NCI-H2171 treated with DMSO at 0.1 percent for 48 hours (cell line): ENCODE measurements at places on chromosomes 2 and 18.

DNA sequence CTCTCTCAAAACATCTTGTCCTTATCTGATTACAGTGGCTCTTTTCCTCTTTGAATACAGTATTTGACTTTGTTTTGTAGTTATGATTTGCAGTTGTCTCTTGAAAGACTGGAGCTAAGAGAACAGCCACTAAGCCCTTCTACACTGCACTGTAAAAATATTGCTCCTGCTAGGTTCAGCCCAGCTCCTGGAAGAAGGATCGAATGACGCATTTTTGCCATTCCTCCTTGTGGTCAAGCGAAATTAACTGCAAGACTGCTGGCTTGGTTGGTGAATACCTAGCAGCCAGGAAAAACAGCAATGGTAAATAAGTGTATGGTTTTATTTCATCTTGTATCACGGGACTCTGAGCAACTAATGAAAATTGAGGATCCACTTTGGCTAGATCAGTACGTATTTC lies 407.8 kb upstream of the CDH2 start:
- DNase-seq: no peak

DNA sequence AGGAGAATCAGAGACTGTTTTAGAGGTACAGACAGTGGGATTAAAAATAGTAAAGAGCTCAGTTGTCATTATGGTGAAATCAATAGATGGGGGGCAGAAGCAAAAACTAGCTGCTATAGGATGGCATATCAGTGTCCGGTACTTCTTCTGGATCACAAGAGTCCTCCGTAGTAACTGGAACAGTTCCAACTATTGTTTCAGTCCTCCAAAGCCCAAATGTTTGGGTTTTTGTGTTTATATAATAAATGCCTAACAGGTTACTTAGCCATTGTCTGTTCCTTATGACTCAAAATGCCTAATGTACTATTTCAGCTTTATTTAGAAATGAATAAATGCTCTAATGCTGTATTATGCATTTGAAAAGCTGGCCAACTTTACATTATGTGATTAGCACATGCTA lies 401.2 kb downstream of the PTH2R start:
- no peak for DNase-seq

DNA sequence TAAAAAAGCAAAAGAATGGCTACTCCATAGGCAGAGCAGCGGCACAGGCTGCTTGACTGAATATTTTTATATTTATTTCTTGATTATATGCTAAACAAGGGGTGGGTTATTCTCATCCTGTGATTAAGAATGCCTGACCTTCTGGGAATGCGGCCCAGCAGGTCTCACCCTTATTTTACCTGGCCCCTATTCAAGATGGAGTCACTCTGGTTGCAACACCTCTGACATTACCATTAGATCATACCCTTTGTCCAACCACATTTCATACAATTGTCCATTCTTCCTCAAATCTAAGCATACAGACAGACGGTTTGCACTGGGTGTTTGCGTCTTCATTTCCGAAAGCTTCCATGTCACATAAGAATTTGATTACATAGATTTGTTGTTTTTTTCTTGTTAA lies 168.2 kb downstream of the GALNT1 start:
- no peak for DNase-seq

GRCh38 chr2:95275151-95275515 lies 884 bp downstream of the PROM2 start:
- no peak for DNase-seq

- no peak for DNase-seq
These were observed 29.3 kb downstream of the SERPINE2 start for GRCh38 chr2:224009605-224010315.

DNA sequence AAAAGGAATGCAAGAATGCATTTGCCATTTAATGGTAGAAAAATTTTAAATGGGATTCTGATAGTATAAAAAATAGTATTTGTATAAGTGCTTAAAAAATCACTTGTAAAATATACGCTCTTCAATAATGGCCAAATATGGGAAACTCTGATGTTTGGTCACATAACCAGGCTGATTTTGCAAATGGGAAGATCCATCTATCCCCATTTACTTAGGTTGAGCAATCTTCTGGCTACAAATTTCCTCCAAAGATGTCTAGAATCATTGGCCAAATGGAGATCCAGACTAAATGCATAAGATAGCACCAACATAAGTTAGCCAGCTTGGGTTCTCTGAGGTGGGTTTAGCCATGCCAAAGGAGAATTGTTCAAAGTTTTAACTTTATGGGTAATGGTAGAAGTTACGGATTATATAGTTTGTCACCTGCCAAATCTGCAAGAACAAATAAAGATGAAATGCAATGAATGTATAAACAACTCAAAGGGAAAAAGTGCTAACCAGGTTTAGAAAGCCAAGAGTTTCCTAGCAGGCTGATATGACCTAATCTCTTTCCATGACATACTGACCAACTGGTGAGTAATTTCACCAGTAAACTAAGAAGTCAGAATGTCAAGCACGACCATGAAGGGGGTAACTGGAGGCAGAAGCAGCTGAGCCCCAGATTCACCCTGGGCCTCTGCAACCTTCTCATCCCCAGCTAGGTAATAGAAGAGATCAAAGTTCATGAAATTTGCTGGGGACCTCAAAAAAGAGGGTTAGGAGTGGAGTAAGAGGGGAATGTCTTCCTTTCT lies 10.0 kb downstream of the RHOB start:
- DNase-seq: no peak

- no peak for DNase-seq
These were observed 28.0 kb downstream of the CROCC2 start for GRCh38 chr2:240933966-240934700.

GRCh38 chr18:3596637-3597384 lies 146.8 kb downstream of the TGIF1 start:
- DNase-seq: no peak

DNA sequence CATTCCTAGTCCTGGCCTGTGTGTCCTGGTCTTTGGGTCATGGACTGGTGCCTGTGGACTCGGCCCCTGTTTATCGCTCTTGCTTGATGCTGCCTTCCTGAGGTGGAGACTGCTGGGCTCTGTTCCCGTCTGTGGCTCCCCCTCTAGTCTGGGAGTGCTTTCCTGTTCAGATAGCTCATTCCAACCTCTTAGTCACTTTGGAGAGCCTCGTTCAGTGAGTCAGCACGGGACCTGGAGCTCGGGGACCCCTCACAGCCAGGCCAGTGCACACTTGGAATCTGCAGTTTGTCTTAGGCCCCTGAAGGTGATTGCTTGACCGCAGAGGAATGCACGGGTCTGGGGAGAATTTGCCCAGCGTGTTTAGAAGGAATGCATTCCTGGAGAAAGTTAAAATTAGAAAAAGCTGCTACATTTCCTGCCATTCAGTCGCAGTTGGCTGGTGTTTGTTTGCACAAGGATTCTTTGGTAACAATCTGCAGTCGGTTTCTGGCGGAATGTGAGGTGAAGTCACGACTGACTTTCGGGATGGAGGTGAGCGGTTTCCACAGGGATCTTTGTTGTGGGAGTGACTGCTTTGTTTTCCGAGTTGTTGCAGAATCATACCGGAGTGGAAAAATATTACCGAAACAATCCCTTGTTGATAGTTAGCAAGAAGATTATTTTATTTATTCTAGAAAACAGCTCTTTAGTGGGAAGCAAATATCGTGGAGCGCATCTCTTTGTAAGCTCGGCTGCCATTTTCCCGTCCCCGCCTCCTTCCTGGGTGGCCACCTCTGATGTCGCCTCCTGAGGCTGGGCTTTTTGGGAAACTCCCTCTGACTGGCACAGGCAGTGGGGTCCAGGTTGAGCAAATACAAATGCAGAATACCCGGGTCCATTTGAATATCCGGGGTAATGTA lies 29.6 kb downstream of the SH3BP4 start:
- DNase-seq: no peak

- peak; percentile 65 for DNase-seq
These were observed 21.4 kb downstream of the CHMP1B start for GRCh38 chr18:11872479-11873136.

DNA sequence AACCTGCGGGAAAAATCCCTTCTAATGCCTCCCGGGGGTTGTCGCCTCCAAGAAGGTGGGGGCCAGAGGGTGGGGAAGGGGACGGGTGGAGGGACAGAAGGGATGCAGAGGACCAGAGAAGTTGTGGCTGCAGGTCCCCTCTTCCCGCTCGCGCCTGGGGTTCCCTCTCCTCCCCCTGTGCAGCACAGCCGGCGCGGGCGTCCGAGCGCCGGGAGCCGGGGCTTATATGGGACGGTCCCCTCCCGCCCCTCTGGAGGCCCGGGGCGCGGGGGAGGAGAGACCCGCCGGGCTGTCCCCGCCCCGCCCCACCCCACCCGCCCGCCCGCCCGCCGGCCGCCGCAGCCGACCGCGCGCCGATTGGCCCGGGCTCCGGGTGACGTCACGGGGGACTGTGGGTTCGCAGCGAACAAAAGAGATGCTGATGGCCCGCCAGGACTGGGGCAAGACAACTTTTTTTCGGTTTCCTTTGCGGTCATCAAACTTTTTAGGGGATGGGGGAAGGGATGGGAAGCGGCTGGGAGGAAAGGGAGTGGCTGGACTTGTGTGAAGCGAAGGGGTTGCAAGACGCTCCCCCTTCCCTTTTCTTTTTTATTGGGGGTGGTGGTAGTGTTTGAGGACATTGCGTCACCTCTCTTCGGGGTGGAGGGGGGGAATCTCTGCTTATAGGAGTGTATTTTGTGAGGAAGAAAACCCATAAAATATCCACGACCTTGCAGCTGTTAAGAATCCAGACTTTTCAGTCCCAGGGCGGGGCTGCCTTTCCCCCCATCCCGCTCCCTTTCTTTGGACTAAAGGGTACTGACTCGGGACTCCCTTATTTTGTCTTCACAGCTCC lies at the start of gene FN1:
Gene FN1 (minus strand): TSS at position 199 of the 835 bp plus-strand sequence. CDS start 266 bp downstream, outside the sequence.
- peak; percentile 79 for DNase-seq

DNA sequence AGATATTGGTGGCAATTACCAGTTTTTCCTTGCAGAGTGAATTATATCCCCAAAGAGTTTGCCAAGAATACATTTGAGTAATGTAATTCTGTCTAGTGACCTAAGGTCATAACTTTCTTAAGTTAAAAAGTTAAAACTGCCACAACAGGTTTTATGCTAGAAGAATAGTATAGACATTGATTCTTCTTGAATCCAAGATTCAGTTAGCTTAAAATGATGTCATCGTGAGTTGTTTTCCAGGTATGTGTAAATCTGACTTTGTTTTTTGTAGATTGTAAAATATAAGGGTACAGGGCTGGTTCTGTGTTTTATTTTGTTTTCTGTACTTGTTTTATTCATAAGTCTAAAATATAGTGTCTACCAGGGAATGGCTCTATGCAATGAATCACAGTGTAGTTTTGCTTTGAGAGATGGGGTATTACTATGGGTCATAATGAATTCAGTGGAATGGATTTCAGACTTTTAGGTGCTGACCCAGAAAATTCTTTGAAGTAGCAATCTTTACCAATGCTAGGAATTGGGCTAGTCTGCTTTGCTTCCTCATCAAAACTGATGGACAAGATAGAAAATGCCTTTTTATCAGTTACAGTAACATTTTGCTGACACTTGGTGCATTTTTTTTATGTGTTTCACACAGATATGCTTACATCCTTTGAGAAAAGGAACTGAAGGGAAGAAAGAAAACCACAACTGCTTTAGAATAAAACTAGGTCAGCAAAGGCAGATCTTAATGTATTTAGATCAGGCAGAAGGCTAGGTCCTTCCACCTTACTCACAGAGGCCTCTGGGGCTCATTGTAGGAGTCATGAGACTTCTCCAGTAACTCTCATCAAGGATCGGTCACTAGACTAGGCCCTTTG lies 20.8 kb upstream of the MGAT5 start:
- DNase-seq: no peak

DNA sequence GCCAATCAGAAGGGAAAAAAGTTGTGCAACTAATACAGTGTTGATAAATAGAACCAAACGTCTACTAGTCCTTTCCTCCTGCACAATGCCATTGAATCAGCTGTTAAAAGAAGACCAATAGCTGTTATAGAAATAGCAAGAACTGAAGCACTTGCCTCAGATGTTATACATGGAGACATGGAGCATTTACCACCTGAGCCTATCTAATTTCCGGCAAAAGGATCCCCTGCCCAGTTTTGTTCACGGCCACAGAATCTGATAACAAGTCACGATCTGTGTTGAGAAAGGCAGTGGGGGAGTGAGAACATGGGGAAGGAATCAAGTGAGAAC lies 285.4 kb downstream of the ZEB2 start:
- DNase-seq: no peak

GRCh38 chr2:163682695-163683094 lies 53.1 kb downstream of the FIGN start:
- no peak for DNase-seq

- DNase-seq: no peak
These were observed 944.9 kb upstream of the ZEB2 start for GRCh38 chr2:145464866-145465265.

- DNase-seq: no peak
These were observed 157.4 kb downstream of the SOX11 start for GRCh38 chr2:5849562-5849961.

DNA sequence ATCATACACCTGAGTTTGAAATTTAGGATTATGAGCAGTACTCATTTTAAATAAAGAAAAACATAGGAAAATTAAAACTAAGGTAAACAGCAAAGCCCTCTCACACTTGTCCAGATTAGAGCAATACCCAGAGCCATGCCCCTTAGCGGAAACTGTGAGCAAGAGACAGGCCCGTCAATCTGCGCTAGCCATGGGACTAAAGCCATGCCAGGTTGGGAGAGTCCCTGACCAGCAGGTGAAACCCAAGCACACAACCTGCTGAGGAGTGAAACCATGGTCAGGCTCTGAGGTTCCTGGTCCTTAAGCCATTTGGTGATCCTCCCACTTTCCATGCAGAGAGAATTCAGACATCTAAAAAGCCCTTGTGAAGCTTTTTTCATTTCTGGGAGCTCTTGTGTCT lies 494.3 kb downstream of the STK39 start:
- DNase-seq: no peak

DNA sequence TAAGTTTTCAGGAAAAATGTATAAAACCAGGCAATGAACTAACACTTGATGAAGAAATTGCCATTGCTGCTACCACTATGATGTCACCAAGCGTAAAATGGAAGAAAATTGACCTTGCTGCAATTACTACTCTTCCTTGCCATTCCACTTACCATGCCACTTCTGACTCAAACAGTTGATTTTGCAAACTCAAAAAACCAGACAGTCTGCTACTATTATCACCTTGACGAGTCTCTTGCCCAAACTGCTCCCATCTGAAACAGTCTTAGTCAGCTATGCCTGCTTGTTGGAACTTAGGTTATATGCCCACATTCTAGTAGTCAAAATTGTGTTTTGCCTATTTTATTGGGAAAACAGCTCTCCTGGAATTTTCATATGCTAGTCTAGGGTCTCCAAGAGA lies 71.9 kb upstream of the SLC9A2 start:
- no peak for DNase-seq

GRCh38 chr2:43946685-43947084 lies 49.1 kb downstream of the LRPPRC start:
- no peak for DNase-seq

DNA sequence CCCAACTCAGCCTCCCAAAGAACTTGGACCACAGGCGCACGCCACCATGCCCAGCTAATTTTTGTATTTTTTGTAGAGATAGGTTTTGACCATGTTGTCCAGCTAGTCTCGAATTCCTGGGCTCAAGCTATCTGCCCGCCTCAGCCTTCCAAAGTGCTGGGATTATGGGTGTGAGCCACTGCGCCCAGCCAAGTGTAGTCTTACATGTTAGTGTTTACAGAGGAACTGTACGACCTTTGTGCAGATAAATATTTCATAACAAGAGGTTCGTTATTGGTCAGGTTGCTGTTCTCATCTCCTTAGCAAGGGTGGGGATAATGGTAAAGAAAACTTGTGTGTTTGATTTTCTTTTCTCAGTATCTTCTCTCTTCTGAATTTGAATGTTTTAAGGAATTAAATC lies 46.5 kb downstream of the RALBP1 start:
- DNase-seq: no peak
